Left cardiac atrium (tissue), 4 donors: ENCODE measurements at places on chromosomes 2 and 18. TPM values are rescaled to one million over a fixed set of nuclear protein-coding genes. Genes with fewer than 3 reads are reported as not detected.

DNA sequence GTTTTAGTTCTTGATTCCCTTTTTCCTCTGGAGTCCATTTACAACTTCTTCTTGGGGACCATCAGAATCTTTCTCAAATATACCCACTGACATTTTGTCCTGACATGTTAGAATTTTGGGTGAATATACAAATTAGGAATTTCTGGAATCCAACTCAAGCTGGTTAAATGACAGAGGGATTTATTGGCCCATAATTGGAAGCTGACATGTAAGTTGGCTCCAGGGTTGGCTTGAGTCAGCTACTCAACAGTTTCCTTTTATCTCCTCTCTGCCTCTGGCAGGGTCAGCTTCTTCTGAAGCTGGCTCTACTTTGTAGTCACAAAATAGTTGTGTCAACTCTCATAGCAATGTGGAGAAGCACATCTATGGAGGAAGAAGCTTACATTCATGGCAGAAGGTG, 36.6 kb upstream of the PPP1R1C start:
- no peak for DNase-seq

DNA sequence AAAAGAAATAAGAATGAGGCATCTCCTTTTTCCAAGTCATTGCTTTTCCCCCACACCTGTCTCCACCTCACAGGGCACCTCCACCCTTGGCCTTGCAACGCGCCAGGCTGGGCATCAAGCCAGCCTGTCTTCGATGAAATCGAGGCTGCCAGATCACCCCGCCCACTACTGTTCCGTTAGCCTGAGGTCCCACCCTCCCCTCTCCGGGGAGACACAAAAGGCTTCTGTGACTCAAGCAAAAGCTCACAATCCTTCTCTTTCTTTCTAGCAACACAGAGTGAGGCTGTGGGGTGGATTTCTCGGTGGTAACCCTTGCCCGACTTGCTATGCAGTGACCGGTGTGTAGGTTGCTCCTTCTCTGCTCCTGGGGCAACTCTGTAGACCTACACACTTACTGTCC, 9.9 kb downstream of the TNP1 start:
- DNase-seq = peak; percentile 73

SLC16A14 gene
- 3.1 TPM for total RNA-seq

TSHZ1 gene
- 14.0 TPM for total RNA-seq

EVA1A gene
- 0.84 TPM for total RNA-seq

DNA sequence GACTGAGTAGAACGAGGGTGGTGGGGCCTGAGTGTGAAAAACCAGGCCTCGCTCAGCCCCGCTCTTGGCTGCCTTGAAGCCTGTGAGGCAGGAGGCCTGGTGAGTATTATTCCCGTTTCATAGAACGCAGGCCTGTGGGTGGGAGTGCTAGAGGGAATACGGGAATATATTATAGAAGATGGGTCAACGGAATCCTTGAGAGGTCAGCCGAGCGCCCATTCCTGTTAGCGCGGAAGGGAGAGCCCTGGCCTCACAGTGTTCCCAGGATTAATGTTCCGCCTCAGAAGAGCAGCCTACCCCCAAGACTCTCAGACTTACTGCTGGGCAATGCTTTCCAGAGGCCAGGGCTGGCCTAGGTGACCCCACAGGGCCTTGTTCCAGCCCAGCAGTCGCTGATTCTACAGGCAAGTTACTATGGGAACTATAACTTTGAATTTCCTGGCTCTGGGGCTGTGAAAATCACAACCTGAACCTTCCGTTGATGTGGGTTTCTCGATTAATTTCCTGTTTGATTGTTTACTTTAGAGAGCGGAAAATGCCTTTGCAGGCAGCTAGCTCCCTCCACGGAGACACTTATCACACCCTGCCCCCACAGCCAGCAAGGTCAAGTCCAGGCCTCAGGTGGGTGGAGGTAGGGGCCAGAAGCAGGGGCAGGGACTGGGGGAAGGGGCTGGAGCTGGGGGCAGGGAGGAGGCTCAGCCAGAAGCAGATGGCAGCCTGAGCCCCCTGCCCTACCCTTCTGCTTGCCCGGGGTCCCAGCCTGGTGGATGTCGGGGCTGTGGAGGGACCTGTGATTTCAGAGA, 108.3 kb downstream of the SMAD7 start:
- peak; percentile 75 for DNase-seq

MAB21L4 gene
- not detected for total RNA-seq

DNA sequence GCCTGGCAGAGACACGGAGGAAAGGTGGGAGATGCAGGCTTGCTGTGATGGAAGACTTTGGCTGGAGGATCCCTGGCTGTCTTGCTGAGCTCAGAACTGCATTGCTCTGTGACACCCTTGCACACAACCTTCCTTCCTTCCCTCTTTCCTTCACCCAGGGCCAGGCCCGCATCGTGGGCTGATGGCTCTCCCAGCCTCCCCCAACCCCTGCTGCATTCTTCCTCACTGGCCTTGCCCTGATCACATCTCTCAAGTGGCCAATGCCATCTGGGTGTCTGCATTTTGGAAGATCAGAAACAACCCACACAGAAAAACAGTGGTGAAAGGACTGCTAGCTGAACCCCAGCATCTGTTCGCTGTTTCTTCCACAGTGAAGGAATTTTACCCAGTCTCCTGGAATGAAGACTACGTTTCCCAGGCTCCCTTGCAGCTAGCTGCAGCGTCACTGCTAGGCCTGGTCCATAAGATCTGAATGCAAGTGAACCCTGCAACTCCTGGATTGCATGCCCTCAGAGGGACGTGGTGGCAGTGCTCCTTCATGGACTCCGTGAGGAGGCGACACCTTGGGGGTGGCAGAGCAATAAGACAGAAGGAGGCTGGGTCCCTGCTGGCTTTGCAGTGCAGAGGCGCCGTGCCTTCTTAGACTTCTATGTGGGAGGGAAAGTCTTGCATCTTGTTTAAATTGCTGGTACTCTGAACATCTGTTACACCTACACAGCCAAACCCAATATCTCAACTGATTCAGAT, 78.9 kb upstream of the YWHAQ start:
- DNase-seq = no peak

GRCh38 chr18:61992923-61993322, 100.1 kb upstream of the RNF152 start:
- DNase-seq = no peak

- no peak for DNase-seq
Observed at GRCh38 chr2:10204326-10205161, 82.0 kb downstream of the RRM2 start.

DNA sequence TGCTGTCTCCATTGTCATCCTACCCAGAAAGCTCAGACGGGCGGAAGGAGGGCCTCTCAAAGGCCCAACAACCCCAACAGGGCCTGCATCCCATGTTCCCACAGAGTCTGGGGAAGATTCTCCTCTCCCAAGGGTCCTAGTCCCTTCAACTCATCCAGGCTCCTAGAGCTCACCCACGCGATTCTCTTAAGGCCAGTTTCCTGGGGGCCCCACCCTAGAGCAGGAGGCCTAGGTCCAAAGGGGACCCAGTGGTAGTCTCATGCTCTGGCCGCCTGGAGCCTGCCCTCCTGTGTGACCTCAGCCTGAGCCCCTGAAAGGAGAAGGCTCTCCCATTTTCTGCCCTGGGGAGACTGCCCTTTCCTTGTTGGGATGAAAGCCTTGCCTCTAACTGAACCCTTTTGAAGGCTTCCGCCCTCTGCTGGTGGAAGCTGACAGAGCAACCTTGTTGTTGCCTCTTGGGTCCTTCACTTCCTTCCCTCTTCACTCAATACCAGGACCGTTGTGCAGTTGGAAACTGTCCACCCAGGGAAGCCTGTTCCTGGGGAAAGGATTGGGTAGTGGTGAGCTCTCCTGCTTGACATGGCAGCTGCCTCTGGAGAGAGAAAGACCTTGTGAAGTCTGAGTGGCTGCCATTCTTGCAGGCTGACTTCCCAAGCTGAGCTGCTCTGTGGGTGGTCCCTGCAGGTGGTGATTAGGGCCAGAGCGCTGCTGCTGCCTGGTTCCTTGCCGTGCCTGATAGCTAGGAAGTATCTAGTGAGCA, 86.0 kb upstream of the ALPP start:
- DNase-seq = peak; percentile 45
